ENCODE measurements at places on chromosomes 6 and 20. TPM values are rescaled to one million over a fixed set of nuclear protein-coding genes. Genes with fewer than 3 reads are reported as not detected.

TNFAIP3 gene
- total RNA-seq = 24.8 TPM

HRH3 gene
- 1.3 TPM for total RNA-seq

NEURL2 gene
- total RNA-seq = 12.8 TPM

MMUT gene
- total RNA-seq = 32.5 TPM

ATP6V1G2 gene
- total RNA-seq = 19.2 TPM

MAN1A1 gene
- total RNA-seq = 93.4 TPM

TPBG gene
- total RNA-seq = 27.0 TPM

RGS17 gene
- 17.1 TPM for total RNA-seq

PGBD1 gene
- total RNA-seq = 12.5 TPM

CLPSL2 gene
- total RNA-seq = not detected

ADA gene
- 5.7 TPM for total RNA-seq

BPIFB4 gene
- total RNA-seq = 0.22 TPM

CLPSL1 gene
- not detected for total RNA-seq

TGM3 gene
- 0.66 TPM for total RNA-seq

SPTLC3 gene
- 14.1 TPM for total RNA-seq

SYNJ2 gene
- 9.3 TPM for total RNA-seq

OPN5 gene
- 0.33 TPM for total RNA-seq

SLCO4A1 gene
- 8.0 TPM for total RNA-seq

OPRL1 gene
- total RNA-seq = 3.5 TPM

STXBP5 gene
- 50.2 TPM for total RNA-seq

ZSCAN31 gene
- total RNA-seq = 16.6 TPM

PRICKLE4 gene
- total RNA-seq = 4.1 TPM

DDO gene
- 0.16 TPM for total RNA-seq

SLC4A11 gene
- total RNA-seq = 1.8 TPM

PPP1R16B gene
- 7.5 TPM for total RNA-seq

CGAS gene
- total RNA-seq = 3.7 TPM

KHDC1L gene
- 1.0 TPM for total RNA-seq

EYA4 gene
- total RNA-seq = 7.7 TPM

FOXA2 gene
- total RNA-seq = not detected

TFAP2D gene
- total RNA-seq = 1.3 TPM

ZSCAN12 gene
- 26.1 TPM for total RNA-seq

FAM217A gene
- total RNA-seq = not detected

FKBP1C gene
- total RNA-seq = not detected

CRISP3 gene
- 0.22 TPM for total RNA-seq

GTSF1L gene
- not detected for total RNA-seq

TAP1 gene
- 12.8 TPM for total RNA-seq

PBOV1 gene
- total RNA-seq = not detected

FOXF2 gene
- total RNA-seq = 18.0 TPM

ABHD16B gene
- not detected for total RNA-seq

DACT2 gene
- total RNA-seq = 15.9 TPM

HIVEP2 gene
- total RNA-seq = 32.4 TPM

All from camera-type eye (tissue), 1 donor.